ENCODE measurements at places on chromosomes 12 and 14. TPM values are rescaled to one million over a fixed set of nuclear protein-coding genes. Genes with fewer than 3 reads are reported as not detected.

The FGF23 gene
- not detected for total RNA-seq

The KCNC2 gene
- total RNA-seq = not detected

The MANSC4 gene
- total RNA-seq = under 0.01 TPM

The GPR65 gene
- 0.27 TPM for total RNA-seq

The CCDC198 gene
- not detected for total RNA-seq

GRCh38 chr12:131836714-131837397 lies 8.7 kb downstream of the MMP17 start:
- DNase-seq = no peak

- DNase-seq = no peak
Observed at GRCh38 chr12:5123921-5124320, 80.2 kb downstream of the KCNA5 start.

DNA sequence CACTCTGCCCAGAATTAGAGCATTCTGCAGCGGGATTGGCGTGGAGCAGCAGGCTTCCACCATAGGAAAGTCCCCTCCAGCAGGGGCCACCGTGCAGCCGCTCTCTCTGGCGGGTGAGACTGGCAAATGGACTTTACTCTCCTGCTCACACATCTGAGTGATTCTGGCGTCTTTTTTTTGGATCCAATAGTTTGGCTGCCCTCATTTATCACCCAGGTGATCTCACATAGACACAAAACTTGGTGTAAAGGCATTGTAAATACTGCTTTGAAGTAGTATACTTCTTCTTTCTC lies 130.3 kb downstream of the TGFB3 start:
- DNase-seq = no peak

DNA sequence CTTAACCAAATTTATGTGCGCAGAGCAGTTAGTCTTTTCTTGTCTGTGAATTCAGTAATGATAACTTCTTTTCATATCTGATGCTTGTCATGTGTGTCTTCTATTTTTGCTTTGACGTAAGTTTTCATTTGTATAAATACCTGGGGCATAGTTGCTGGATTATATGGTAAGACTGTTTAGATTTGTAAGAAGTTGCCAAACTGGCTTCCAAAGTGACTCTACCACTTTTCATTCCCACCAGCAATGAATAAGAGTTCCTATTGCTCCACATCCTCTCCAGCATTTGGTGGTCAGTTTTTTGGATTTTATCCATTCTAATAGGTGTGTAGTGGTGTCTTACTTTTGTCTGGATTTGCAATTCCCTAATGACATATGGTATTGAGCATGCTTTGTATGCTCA lies 8.9 kb downstream of the ZNF268 start:
- DNase-seq = no peak

GRCh38 chr12:85711735-85712390 lies 124.3 kb downstream of the RASSF9 start:
- no peak for DNase-seq

DNA sequence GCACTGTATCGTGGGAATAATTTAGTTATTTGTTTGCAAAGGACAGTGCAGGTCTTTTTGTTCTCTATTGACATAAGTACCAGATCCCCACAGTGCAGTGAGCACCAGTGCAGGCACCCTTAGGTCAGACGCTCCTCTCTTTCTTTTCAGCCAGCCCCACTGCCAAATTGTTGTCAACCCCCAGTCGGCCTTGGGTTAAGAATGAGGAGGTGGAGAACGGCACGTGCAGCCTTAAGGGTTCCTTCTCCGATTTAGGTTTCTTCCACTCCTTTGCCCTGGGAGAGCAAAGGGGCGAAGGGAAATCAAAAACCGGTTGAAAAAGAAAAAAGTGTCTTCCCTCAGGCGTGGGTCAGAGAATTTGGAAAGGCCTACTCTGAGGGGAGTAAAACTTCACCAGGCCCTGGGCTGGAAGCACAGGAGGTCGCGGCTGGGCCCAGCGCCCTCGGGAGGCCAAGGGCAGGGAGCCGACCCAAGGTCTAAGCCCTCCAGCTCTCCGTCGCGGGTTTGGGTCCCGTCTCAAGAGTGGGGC lies 4.3 kb downstream of the PAX9 start:
- DNase-seq = no peak
